ENCODE measurements at places on chromosomes 7 and 10.

DNA sequence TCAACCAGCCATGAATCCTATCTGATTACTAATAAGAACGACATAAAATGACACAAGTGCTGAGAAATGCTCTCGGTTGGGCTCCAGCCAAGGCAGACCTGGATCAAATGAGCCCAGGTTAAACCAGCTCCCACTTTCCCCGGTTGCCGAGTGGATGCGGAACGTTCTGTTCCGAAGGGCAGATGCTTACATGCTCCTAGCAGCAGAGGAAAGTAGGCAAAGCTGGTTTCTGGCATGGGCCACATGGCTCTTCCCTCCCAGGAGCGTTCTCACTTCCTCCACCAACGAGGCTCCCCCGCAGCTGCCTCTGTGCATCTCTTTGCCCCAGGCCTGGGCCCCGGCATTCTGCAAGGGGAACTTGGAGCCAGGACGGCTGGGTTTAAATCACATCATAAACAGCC is 61.8 kb upstream of the SDK1 start:
- no peak for DNase-seq

DNA sequence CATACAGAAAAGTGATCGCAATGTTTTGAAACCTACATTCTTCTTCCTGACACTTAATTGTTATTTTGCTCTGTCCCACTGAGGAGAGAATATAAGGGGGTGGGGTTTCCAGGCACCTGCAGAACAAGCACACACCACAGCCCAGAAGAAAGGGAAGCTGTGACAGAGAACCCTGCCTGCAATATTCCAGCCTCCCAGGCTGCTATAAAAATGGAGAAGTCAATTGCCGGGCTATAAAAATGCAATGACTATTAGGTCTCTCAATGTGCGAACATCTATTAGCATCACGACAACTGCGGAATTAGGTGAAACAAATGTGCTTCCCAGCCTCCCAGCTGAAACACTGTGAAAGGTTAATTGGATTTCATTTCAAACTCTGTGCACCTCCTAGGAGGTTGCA is 145.3 kb upstream of the FRMD4A start:
- DNase-seq = no peak

- DNase-seq = no peak
These were observed 23.0 kb downstream of the CDH23 start for GRCh38 chr10:71419750-71420149.

- DNase-seq = no peak
These were observed 7.9 kb upstream of the CYREN start for GRCh38 chr7:135178364-135178763.

- DNase-seq = no peak
These were observed 303.1 kb downstream of the ADARB2 start for GRCh38 chr10:1434202-1434601.

- DNase-seq = no peak
These were observed 112.7 kb downstream of the CDH23 start for GRCh38 chr10:71509444-71509843.

GRCh38 chr7:2233926-2234325 is 1.2 kb upstream of the MAD1L1 start:
- DNase-seq = no peak

GRCh38 chr10:107144490-107144889 is 20.0 kb downstream of the SORCS1 start:
- no peak for DNase-seq

GRCh38 chr7:33035776-33036175 is 26.8 kb downstream of the NT5C3A start:
- no peak for DNase-seq

- no peak for DNase-seq
These were observed 18.7 kb downstream of the ZMIZ2 start for GRCh38 chr7:44767134-44767911.

DNA sequence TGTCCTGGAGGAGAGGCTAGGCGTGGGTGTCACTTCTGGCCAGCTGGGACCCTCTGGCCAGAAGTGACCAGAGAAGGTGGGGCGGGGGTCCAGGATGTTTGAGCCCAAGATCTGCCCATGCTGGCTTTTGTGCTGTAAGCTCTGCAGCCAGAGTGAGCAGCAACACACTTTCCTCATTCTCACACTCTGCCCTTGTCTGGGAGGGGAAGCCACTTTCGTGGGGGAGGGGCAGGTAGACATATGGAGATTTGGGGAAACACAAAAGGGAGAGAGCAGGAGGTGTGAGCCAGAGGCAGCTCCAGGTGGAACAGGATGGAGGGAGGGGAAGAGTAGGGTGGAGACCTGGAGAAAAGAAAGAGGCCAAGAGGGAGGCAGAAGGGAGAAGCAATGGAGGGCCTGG is 31.5 kb upstream of the ADCYAP1R1 start:
- DNase-seq = no peak

- no peak for DNase-seq
These were observed 53.4 kb upstream of the MKX start for GRCh38 chr10:27799046-27799445.

DNA sequence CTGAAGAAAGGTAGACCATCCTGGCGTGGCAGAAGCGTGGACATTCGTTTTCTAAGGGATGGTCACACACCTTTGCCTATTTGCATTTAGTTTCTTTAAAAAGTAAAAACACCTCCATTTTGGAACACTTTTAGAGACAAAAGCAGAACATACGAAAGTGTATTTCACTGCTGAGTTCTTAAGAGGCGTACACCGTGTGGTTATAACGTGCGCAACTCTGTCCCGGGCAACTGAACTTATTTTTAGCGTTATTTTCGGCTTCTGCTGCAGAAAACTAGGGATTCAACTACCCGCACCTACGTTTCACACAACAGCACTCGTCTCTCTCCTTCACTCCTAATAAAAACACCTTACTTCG is 557 bp upstream of the LSM8 start:
- DNase-seq = no peak

GRCh38 chr7:51606601-51607154 is 290.1 kb upstream of the COBL start:
- DNase-seq = no peak

GRCh38 chr7:81908220-81908619 is 138.4 kb upstream of the HGF start:
- no peak for DNase-seq

GRCh38 chr7:123643495-123644441 is 11.9 kb upstream of the LMOD2 start:
- no peak for DNase-seq

DNA sequence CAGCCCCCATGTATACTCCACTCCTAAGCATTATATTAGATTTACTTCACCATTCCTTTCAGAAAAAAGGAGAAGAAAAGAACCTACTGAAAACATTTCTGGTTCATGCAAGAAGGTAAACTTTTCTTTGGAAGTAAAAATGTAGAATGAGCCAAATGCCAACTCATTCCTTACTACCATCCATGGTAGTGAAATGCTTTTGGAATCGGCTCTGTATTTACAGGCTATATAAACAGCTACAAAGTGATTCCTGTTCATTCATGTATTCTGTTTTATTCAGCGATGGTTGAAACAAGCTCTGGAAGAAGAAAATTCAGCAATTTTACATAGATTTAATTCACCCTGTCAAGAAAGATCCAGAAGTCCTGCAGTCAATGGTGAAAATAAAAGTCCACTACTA is 91.6 kb downstream of the KMT2E start:
- DNase-seq = no peak

DNA sequence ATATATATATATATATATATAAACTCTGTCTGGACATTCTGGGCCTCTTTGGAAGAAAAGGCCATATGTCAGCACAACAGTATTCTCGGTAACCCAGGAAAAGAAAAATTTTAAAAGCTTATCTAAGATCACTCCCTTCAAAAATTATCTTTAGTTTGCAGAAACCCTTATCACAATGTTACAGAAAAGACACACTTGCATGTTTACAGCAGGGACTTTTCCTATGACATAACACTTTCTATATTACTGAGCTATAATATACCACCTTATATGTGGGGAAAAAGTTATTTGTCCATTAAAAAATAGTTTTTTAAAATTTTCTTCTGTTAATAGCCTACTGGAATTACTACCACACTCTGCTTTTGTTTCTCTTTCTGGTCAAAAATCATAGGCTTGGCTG is 25.4 kb downstream of the ANKRD61 start:
- DNase-seq = no peak

- no peak for DNase-seq
These were observed 105.6 kb downstream of the SH3PXD2A start for GRCh38 chr10:103749779-103750178.

GRCh38 chr7:30143748-30144251 is 9.0 kb downstream of the MTURN start:
- DNase-seq = no peak

DNA sequence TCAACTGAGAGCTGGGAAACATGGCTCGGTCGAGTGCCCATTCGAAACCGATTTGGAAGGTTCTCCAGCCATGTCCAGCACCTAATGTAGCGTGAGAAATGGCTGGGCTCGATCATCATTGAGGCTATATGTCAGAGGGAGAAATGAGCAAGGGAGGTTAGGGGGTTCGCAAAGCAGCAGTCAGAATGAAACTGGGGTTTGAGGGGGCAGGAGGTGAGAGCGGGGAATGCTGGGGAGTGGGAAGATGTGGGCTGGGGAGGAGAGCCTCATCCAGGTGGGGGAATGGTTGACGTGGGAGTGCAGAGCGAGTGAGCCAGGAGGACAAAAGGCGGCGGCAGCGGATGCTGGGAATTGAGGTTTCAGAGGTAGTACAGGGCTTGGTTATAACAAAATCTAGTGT is 34.8 kb upstream of the GALNTL5 start:
- DNase-seq = no peak

DNA sequence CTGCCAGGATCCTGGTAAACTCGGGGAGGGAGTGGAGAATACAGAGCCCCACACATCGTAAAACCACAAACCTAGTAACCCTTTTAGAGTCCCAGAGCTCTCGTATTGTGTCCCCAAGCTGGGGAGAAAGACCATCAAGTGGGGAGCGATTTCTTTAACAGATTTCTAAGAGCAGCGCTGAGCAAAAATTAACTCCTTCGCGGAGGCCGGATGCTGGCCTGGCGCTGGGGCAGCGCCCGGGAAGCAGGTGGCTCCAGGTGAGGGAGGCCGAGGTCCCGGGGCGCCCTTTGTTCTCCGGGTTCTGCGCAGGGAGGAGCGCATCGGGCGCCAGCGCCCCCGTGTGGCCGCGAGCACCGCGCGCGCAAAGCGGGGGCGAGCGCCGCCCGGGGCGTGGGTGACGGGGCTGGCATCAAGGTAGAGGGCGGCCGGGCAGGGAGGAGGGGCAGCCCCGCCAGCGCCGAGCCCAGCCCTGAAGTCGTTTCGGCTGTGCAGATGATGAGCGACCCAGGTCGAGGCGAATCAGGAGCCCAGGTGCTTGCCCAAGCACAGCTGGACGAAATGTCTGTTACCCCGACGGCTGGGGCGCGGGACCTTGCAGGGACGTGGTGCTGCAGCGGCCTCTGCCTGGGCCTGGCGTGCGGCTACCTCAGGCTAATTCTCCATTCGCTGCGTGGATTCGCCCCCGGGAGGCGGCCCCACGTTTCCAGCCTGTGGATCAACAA is 10.4 kb upstream of the FGFR2 start:
- no peak for DNase-seq

DNA sequence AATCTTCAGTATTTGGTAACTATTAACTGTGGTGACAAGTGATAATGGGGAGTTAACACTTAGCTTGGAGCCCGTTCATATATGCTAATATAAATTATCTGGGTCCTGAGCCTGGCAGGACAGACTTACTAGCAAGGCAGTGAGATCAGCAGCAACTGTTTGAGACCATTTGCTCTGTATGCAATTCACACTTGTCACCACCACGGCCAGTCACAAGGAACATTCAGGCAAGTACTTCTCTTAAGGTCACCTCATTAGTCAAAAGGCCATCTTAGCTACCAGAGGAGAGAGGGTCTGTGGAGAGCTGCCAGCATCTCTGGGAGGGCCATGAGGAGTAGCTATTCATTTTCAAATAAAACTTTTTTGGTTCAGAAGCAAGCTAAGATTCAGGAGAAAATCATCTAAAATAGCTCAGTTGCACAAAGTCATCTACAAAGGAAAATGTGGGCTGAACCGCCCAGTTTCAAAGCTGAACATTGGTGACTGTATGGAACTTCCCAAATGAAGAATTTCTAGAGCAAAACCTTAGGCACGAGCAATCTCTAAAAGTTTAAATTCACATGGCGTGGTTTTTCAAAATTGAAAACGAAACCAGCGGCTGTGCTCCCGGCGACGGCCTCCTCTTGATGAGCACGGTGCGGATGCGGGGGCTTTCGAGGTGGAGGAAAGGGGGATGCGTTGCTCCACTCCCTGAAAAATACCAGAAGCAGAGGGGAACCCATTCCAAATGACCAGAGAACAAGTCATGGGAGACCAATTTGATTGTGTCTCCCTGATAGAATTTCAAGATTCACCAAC is 233.5 kb upstream of the MGMT start:
- DNase-seq = no peak

DNA sequence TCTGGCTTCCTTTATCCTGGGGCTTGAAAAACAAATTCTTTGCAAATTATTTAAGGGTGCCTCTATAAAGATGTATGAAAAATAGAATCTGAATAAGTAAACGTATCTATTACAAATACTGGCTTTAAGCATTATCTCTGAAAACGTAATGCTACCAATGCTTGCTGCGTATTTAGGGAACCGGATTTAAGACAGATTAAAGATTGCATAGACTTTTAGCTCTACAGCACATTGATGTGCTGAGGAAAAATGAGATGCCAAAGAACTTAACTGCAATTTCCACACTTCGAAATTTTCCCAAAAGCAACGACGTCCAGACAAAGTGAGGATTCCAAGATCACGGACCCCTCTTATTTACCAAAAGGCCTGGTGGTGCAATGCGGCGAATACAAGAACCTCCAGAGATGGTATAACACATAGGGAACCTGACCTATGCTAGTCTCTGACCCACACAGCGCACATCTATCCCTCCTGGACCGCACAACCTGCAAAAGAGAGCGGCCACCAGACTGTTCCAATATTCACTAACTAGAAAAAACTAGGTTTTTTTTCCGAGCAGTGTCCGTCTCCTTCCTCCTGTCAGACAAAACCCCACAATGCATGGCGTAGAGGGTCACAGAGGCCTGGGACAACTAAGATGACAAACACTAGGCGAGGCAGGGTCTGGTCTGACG is 34.3 kb upstream of the PHF14 start:
- DNase-seq = no peak

DNA sequence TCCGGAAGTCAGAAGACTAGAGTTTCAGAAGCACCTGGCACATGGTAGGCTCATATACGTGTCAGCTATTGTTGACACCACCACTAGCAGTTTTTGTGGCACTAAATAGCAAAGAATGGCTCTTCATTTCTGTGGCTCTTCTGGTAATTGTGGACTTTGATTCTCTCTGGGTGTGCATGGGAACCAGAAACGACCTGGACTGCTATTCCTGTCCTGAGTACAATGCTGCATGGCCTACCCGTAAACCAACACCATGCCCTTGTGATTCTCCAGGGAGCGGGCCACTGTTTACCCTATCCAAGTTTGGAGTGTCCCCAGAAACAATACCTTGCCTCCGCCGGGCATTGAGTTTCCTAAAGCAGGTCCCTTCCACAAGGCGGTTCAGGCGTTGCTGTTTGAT is 162.9 kb upstream of the AOAH start:
- DNase-seq = no peak

DNA sequence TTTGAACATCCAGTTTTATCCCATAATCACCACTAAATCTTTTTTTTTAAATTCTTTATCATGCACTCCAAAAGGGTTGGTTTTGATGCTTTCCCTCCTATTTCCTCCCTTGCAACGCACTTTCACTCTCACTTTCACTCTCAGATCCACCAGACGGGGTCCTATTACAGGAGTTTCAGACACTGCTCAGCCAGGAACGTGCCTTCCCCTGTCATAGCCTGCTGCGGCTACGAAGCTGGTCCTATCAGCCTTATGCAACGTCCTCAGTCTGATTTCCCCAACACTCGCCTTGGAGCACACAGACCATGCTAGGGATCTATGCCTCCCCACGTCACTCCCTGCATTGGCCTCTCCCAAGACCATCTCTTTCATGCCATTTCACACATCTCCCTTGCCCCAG is 23.4 kb downstream of the ZPBP start:
- DNase-seq = no peak
